ENCODE measurements at places on chromosomes 2 and 18. TPM values are rescaled to one million over a fixed set of nuclear protein-coding genes. Genes with fewer than 3 reads are reported as not detected.

FZD7 gene
- total RNA-seq: 7.8 TPM

DOCK10 gene
- total RNA-seq: 16.0 TPM

RAMP1 gene
- 21.8 TPM for total RNA-seq

GRCh38 chr2:120269076-120269744, 16.6 kb downstream of the RALB start:
- no peak for DNase-seq

DNA sequence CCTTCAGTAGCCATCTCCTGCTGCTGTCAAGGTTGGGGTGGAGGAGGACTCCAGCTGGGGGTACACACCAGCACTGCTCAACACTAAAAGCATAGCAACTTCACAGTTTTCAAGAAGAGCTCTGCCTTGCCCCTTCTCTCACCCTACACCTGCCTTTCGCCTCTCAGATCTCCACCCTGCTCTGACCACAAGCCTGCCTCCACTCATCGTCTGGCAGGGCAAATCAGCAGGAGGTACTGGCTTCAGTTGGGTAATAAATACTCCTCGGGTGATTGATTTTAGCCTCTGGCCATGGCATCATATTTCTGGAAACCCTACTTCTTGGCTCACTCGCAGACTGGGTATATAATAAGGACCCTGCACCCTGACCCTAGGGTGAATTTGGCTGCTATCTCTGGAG, 3.1 kb upstream of the PRKAG3 start:
- peak; percentile 57 for DNase-seq

- DNase-seq: no peak
These were observed 1.6 kb downstream of the KCNJ3 start for GRCh38 chr2:154700136-154700535.

DNA sequence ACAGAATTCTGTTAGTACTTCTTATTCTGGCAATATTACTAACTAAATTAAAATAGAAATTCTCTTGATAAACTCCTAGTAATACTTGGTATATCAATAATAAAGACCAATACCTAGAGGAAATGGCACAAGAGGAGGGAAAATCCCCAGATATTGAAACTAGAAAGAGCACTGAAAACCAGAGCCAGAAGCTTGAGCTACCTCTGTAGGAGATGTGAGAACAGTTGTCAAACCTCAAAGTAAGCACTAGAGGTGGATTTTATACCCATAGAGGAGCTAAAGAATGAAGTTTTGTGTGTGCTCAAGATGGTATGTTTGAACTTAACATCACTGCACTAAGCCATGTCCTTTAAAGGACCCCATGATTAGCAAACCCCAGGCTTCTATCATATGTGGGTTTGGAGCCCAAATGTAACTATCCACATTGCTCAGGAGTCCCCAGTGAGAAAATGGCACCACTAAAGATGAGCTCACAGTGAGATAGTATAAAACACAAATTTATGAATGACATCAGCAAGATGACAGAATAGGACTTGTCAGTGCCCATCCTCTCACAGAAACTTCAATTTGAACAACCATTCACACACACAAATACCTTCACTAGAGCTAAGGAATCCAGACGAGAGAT, 122.1 kb downstream of the PKP4 start:
- DNase-seq: no peak

DNA sequence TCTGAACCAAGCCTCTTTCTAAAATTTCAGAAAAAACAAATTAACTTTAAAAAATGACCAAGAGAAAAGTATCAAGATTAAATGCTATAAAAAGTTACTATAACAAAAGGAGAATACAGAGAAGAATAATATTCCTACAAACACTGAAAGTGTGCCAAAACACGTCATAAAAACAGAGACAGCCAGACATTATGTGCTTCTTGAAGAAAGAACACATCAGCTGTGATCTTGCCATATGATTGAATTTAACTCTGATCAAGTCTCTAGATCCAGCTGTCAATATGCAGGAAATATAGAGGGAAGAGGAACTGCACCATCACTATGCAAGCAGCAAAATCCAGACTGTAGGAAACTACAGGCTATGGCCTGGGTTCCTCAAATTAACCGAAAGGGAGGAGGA, 33.7 kb upstream of the COL5A2 start:
- no peak for DNase-seq

Measured in mesenteric fat pad (tissue), 1 donor.